ENCODE measurements at places on chromosomes 3 and 15.

- no peak for DNase-seq
These were observed 65.8 kb upstream of the CACNA2D3 start for GRCh38 chr3:54056521-54056920.

DNA sequence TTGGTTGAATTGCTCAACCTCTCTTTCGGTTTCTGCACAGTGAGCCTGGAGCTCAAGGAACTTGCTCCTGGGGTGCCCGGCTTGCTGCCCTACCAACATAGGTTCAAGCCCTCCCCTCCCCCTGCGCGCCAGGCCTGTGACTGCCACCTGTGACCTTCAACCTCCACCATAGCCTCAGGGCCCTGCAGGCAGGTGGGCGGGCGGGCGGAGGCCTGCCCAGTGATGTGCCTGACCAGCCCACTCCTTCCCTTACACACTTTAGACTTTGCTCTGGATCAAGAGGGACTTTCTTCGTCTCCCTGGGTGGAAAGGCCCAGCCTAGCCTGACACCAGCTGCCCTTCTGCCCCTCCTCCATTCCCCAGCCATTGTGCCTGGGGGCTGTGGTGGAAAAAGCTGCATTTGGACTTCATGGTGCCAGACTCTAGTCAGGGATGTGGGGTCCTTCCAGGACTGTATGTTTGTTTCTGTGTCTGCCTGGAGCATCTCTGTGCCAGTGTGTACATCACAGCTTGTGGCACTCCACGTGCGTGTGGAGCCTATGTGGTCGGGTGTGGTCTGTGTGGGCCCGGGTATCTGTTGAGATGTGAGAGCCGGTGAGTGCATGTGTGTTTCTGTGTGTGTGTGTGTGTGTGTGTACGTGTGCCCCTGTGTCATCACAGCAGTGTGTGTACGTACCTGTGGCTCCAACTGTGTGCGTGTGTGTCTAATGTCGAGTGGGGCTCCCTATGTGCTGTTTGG lies 9.5 kb downstream of the PRKCD start:
- no peak for DNase-seq

GRCh38 chr15:90126022-90126421 lies 23.8 kb upstream of the IDH2 start:
- DNase-seq, result no peak

GRCh38 chr3:14524311-14524711 lies 15.8 kb downstream of the GRIP2 start:
- DNase-seq, result no peak

DNA sequence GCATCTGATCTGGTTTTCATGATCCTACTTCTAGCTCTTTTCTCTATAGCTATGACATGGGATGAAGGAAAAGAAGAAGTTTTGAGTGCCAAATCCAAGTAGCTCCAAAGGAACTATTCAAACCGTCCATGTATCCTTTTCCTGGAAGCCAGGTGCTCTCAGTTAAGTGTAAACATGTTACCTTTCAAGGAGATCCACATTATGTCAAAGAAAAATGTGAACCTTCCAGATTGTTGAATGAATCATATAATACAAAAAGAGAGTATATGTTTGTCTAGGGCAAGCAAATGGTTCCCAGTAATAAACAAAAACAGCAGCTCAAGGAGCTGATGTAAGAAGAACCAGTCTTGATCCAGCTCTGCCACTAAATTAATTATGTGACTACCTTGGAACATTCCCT lies 534.9 kb downstream of the MAGI1 start:
- no peak for DNase-seq

DNA sequence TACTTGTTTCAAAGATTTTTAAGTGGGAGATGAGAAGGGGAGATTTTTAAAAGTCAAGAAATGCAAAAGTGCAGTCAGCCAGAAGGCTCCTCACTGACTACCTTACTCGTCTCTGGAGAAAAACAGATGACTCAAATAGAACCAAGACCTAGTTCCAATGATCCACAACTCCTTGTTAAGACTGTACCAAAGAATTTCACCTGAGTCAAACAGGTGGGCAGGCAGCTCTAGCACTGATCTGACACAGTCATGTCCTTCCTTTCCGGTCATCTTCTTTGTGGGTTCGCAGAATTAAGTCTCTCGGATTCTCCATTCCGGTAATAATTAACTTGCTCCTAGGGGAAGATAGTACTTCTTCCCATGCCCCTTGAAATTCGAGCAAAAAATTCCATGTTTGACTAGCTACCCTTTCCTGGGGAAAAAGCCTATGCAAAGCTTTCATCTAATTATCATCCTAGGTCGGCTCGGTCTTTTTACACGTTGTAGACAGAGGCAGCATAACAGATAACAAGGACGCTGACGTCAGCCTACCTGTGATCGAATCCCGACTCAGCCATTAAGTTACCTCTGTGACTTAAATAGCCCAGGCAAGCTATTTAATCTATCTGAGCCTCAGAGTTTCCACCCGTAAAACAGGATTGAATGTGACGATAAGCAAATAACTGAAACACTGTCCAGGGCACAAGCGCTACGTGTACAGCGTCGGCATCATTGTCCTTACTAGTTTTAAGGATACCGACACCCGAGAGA lies 758 bp downstream of the SELENOK start:
- DNase-seq, result peak; percentile 15

DNA sequence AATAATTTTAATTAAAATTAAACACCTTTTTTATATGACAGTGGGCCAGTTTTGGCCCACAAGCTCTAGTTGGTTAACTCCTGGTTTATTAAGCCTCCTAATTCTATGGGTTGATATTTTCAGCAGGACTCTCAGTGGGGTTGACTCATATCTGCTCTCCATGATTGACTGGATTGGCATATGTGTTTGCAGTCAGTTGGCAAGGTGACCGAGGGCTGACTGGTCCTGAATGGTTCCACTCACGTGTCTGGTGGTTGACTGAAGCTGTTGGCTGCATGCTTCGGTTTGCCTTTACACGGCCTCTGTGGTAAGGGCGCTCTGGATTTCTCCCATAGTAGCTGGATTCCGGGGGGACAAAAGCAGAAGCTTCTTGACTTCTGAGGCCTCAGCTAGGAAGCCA lies 65.3 kb upstream of the ZNF280D start:
- DNase-seq, result no peak

DNA sequence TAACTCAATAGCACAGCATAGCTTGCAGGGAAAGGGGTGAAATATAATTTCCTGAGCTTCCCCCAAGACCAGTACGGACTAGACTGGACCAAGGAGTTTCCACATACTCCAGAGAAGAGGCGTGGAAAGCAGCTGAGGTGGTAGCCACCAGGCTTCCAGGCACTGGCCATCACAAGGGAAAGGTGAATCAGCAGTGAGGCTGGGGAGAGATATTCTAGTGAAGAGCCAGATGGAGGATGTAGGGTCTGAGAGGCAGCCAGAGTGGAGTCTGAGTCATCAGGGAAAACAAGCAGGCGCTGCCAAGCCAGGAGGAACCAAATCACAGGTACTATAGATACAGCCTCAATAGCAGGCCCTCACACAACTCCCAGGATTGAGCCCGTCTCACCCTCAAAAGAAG lies 9.6 kb upstream of the RASA2 start:
- DNase-seq, result no peak

- DNase-seq, result no peak
These were observed 12.9 kb upstream of the TMEM41A start for GRCh38 chr3:185511711-185512110.

DNA sequence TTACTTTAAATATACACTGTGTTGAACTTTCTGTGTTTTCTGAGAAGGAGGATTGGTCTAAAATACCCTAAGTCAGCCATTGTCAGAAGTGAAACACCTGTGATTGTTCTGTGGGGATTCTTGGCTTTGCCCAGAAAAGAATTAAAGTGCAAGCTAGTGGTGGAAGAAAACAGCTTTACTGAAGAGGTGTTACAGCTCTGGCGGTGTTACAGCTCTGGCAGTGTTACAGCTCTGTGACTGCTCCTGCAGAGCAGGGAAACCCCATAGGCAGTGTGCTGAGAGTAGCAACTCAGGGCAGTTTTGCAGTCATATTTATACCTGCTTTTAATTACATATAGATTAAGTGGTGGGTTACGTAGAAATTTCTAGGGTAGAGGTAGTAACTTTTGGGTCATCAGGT lies 66.6 kb downstream of the C3orf20 start:
- DNase-seq, result no peak

DNA sequence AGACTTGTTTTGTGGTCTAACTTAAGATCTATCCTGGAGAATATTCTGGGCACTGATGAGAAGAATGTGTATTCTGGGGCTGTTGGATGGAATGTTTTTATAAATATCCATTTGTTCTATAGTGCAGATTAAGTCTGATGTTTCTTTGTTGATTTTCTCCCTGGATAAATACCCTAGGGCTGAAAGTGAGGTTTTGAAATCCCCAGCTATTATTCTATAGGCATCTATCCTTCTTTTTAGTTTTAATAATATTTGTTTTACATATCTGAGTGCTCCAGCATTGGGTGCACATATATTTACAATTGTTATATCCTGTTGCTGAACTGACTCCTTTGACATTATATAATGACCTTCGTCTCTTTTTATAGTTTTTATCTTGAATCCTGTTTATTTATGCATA lies 42.9 kb downstream of the GALK2 start:
- no peak for DNase-seq

DNA sequence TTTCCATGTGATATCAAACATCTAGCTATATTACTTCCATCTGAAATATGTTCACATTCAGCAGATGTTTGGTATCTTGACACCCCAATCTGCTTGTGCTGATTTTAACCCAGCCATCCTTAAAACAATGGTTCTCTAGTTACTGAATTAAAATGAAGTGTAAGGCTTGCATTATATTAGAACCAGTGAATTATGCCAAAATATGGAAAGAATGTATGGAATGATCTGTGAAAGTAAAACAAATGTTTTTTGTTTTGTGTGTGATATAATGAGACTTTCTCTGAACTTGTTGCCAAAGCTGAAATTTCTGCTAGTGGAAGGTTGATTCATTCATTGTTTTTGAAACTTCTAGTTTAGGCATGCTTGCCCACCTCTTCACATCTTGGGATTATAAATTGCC lies 317.1 kb downstream of the MEX3B start:
- no peak for DNase-seq

- DNase-seq, result no peak
These were observed 56.5 kb downstream of the ADCY5 start for GRCh38 chr3:123392368-123392767.

GRCh38 chr15:95302809-95303208 lies 1027.7 kb upstream of the NR2F2 start:
- DNase-seq, result no peak

DNA sequence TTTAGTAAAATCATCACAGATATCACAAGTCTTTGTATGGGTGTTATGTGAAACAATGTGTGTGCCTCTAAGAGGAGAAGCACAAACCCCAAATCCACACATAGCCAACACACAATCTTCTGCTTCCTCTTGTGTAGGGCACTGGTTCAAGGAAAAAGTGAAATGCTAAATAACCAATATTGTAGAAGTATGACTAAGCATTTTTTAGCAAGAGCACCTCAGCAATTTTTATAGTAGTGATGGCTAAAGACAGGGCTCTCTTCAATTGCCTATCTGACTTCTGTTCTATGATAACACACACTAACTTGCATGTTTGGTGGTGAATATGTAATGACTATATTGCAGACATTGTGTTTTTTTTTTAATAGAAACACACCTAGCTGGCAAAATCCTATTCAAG lies 997.9 kb upstream of the ALCAM start:
- DNase-seq, result no peak

DNA sequence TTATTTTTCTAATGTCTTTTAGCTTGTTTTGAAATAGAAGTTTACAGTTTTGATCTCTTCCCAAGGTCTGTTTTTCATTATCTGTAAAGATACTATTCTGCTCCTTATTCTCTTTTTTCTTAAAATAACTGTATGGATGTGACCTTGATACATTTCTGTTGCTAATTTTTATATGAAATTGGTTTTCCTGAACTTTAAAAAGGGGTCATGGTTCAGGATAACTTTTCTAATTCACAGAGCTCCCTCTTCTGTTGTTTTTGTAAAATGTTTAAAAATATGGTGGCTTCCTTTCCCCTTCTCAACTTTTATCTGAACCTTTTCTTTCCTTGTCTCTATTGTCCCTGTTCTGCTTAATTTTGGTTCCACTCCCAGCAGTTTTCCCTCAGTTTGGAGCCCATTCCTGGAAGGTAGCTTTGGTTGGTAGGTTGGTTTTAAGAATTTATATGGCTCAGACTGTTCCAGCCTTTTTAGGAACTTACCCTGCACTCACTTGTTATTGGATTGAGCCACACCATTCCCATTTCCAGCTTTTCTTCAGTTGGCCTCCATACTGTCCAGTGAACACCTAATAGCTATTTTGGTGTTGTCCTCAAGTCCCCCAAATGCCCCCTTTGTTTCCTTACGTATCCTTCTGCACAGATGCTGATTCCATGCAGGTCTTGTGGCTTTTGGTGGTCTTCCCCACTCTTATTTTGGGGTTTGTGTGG lies 70.3 kb downstream of the SLMAP start:
- no peak for DNase-seq

DNA sequence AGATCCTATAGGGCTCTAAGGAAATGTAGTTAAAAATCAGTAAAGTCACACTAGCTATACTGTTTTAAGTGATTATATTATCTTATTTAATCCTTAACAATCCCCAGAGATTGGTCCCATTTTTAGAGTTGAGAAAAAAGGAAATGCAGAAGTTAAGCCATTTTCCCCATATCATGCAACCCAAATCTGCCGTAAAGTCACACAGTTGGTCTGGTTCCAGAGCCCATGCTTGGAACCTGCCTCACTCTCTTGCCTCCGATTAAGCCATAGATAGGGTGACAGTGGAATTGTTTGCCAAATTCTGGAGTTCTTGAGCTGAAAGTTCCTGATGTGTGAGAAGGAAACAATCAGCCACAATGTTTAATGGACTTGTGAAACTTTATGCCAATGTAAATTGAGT lies 2.3 kb upstream of the P2RY13 start:
- no peak for DNase-seq

- DNase-seq, result no peak
These were observed 67.6 kb downstream of the ZNF445 start for GRCh38 chr3:44409640-44410410.

All from NCI-H1105 treated with DMSO at 0.1 percent for 48 hours (cell line).